ENCODE measurements at places on chromosomes 3 and 15.

DNA sequence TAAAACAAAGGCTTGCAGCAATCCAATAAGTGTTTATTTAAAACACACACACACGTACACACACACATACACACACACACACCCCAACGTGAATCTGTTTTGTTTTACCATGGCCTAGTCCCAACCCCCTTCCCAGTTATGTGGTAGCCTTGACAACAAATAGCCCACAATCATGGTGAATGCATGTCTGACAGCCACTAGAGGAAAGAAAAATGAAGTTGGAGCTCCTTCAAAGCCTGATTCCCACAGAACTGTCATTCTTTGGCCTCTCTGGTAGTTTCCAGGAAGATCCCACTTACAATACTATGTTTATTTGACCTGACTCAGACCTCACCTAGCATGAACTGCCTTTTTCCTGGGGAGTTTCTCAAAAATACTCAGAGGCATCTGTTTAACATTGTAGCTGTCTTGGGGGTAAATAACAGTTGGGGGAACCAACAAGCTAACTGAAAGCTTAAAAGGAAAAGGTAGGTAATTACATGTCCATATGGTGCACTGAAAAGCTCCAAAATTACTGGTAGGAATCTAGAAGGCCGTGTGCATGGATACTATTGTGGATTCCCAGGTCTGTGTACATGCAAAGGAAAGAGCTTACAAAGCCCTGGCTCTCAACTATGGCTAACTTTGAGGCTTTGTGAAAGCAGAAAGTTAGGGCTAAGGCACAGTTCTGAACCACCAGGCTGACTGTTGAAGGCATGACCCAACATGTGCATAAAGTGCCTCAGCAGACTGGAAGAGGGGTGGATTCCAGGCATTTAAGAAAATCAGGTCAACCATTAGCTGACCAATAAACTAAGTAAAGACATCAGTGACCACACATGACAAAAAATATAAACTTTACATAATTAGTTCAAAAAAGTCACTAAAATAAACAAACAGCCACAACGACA is 65.3 kb downstream of the FAIM start:
- DNase-seq = no peak

DNA sequence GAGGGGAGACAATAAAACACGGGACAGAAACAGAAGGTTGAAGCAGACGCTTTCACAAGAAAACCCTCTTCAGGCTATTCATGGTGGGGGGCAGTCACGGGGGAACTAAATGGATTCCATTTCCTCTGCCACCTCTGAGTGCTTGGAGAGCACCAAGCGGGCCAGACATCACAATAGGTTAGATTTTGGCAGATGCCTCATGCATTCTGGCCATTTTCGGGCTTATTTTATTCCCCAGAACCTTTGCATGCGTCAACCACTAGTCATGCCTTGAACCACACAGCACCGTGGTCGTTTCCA is 82.2 kb downstream of the RORA start:
- peak; percentile 69 for DNase-seq

GRCh38 chr3:146275476-146275875 is 24.6 kb upstream of the PLSCR4 start:
- DNase-seq = no peak

DNA sequence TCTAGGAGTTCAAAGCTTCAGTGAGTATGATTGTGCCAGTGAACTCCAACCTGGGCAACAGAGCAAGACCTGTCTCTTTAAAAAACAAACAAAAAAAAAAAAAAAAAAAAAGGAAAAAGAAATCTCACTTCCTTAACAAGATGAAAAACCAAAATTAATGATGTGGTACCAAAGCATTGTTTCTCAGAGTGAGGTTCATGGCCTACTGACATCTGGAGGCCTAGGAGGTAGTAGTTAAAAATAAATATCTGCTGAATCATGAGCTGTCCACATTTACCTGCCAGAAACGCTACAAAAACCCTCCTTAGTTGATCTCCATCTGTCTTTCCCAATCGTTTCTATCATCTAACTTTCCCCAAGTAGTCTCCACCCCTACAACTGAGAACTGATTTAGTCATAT is 51.2 kb downstream of the EPHA6 start:
- DNase-seq = no peak

DNA sequence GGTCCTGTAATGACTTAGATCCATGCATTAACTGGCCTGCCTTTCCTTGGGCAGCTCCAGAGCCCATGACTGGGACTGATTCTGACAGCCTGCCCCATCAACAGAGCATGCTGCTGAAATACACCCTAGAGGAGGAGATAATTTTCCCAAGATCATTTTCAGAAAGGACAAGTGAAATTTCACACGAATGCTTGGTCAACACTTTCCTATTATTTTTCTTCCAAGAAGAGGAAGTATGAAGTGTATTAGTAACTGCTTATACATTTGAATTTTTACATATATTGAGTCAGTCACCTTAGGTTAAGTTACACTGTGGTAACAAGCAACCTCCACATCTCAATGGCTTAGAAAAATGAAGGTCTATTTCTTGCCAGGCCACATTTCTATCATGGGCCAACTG is 9.7 kb upstream of the NMNAT3 start:
- no peak for DNase-seq

DNA sequence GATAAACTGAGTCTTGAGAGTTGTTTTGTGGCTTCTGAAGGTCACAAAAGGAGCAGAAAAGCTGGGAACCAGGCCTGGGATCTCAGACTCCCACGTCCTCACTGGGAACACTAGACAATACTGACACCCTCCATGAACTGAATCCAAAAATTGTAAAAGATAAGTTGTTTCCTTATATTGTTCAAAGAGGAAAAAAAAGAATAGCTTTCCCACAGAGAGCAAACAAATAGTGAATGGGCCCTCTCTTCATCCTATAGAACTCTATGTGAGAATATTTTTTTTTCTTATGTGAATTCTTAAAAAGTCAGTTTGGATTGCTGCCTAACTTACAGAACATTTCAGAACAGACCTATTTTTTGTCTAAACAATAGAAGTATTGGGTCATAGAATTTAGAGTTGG is 203.5 kb downstream of the MECOM start:
- DNase-seq = no peak

DNA sequence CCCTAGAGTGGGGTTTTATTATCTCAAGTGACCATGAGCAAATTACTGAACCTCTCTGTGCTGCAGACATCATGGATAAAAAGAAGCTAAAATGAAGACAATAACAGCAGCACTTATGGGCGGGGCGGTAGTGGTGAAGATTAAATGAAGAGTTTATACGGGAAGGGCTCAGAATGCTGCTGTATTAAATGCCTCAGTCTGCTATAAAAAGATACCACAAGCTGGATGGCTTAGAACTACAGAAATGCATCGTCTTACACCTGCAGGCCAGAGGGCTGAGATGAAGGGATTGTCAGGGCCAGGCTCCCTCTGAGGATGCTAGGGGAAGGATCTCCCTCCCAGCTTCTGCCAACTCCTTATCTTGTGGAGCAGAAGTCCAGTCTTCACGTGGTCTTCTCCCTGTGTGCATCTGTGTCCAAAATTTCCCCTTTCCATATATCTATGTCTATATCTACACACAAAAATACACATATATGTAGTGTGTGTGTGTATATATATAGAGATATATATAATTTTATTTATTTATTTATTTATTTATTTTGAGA is 2.9 kb downstream of the ALG1L2 start:
- DNase-seq = no peak

DNA sequence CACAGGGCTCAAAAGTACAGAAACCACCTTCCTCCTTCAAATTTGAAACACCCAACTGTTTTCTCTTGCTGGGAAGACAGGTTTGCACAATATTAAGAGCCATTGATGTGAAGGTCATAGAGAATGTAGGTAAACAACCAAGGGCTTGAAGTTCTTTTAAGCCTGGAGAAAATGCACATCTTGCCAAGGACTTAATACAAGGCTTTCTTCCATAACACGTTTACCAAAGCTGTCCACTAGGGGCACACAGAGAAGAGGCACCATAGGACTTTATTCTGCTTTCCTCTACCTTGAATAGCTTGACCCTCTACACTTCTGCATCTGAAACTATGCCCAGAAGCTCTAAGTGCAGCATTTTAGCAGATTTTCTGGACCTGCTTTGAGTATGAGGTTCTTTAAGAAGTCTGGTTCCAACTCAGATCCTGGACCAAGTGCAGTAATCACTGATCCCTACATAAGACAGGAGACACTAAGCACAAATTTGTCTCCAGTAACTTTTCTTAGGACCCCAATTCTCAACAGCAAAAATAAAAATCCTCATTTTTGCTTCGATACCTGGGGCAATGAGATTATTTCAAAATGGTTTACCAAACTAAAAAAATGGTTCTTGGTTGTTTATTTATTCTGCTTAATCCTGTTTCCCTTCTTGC is 138.0 kb downstream of the FBN1 start:
- peak; percentile 51 for DNase-seq

- DNase-seq = no peak
Observed at GRCh38 chr3:58242340-58242739, 4.7 kb downstream of the ABHD6 start.

DNA sequence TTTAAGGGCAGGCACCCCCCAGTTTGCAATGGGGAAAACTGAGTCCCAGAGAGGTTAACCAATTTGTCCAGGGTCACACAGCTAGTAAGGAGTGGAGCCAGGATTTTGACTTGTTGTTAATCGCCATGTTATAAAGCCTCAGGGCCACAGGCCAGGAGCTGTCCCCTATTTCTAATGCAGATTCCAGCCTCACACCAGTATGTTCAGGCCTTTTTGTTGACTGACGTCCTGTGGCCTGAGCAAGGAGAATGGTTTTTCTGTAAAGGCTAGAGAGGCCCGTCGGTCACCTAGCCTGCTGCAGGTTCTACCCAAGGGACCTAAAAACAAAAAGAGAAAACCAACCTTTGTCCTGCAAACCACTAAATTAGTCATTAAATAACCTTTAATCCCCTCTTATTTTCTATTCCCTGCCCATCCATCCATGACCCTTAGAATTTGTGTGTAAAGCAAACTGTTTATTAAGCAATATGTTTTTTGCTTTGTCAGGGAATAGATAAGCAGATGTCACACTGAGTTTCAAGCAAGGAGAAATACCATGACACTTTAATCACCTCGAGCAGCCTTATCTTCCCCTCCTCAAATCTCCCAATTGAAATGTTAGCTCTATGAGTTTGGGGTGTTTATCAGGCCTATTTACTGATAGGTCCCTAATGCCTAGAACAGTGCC is 14.1 kb downstream of the ACOX2 start:
- DNase-seq = peak; percentile 33

- no peak for DNase-seq
Observed at GRCh38 chr15:101357333-101357732, 62.3 kb upstream of the SNRPA1 start.

- DNase-seq = peak; percentile 83
Observed at GRCh38 chr3:170598091-170598502, 12.2 kb upstream of the SLC7A14 start.

DNA sequence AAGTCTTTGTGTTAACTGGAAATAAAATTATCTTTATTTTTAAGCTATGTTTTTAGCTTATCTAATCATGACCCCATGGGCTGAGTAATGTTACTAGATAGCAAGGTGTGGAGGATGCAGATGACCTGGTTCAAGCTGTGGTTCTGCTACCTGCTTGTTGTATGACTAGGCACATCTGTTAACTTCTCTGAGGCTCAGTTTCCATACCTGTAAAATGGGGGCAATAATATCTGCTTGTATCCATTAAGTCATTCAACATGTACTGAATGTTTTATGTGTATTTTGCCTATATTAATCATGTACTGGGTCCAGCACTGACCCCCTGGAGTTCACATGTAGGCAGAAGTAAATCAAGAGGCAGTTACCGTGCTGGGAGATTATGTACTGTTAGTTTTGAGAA is 51.5 kb downstream of the CEMIP start:
- DNase-seq = no peak

DNA sequence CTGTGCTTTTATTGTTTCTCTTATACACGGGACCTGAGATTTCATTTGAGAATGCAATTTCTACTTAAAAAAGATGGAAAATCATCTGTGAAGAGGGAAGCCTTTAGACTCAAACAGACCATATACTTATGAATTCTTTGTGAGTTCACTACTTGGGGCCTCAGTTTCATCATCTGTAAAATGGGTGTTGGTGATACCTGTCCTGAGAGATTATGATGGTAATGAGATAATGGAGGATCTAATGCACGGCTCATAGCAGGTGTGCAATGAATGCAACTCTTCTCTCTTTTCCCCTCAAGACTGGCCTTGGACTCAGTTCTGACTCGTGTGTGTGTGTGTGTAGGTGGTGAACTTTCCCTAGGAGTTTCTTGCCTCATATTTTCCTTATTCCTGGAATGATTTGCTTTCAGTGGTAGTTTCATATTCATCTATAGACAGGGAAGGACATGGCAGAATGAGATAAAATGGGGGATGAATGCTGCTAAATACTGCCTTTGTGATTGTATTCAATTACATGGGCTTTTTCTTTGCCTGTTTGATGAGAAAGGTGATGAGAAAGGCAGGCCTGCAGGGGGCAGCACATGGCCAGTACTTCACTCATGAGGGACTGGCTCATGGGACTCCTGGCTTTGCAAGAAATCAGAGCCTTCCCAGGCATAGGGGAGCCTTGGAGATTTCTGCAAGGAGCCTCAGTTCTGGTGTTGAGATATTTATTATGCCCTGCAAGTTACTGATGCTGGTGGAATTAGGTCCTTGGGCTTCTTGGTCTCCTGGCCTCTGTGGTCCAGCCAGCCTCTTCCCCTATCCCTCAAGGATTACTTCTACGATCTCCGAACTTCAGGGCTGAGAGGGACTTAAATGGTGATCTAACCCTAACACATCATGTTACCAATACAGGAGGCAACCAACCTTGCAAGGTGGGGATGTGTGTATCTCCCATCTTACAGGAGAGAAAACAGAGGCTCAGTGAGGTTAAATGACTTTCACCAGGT is 70.7 kb downstream of the RPLP1 start:
- peak; percentile 70 for DNase-seq
